ENCODE measurements at places on chromosomes 13 and 19. TPM values are rescaled to one million over a fixed set of nuclear protein-coding genes. Genes with fewer than 3 reads are reported as not detected.

DNA sequence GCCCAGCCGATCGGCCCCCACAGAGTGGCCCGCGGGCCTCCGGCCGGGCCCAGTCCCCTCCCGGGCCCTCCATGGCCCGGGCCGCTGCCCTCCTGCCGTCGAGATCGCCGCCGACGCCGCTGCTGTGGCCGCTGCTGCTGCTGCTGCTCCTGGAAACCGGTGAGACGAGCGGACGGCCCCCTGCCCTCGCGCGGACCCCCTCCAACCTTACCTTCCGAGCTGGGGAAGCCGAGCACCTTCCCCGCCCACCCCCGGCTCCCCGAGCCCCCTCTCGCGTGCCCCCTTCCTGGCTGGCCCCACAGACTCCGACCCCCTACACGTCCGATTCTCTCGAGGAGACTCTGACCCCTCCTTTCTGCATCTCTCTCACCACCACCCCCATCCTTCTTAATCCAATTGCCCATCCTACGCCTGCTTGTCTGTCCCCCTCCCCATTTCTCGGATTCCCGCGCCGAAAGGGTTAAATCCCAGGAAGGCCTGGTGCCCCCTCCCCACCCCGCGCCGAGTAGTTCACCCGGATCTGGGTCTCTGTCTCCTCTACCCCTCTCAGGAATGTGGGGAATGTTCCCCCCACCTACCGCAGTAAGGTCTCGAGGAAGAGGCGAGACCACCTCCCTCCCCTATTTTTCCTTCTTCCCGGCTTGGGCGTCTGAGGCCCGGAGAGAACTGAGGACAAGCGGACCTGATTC lies 502 bp downstream of the NECTIN2 start:
- DNase-seq: peak; percentile 44

Gene CYP2A7
- total RNA-seq: not detected

GRCh38 chr19:4009990-4010807 lies 2.7 kb downstream of the PIAS4 start:
- DNase-seq: no peak

Gene STXBP2
- 48.6 TPM for total RNA-seq

DNA sequence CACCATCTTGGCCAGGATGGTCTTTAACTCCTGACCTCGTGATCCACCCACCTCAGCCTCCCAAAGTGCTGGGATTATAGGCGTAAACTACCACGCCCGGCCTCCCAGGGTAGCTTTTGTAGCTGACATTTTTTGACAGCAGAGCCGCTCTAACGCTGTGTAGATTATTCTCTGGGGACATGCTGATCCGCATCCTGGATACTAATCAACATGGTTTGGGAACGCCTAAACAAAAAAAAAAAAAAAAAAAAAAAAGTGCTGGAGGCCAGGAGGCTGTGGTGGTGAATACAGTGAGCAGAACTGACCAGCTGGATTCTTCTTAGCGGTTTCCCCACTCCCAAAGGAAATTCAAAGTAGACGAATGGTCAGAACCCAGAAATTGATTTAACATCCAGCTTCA lies 5.1 kb downstream of the LONP1 start:
- DNase-seq: no peak

- DNase-seq: no peak
Observed at GRCh38 chr13:19152403-19152802, 29.2 kb downstream of the TUBA3C start.

Gene ZNF415
- 8.7 TPM for total RNA-seq

Gene LILRA1
- total RNA-seq: not detected

DNA sequence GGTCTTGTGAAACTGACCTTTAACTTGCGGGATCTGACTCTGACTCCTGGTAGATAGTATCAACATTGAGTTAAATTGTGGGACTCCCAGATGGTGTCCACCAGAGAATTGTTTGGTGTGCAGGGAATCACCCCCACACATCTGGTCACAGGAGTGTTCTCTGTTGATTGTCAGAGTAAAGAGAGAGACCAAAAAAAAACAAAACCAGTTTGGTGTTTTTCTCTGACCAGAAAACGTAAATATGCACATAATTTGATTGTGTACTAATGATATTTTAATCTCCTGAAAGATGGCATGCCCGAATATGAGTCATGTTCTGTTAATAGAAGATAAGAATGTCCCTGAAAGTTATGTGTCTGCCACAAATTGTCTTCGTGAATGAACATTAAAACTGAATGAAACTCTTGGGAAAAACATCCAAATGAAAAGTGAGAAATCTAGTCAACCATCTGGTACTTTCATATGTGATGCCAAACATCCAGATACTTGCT lies 118.5 kb upstream of the GPC6 start:
- DNase-seq: peak; percentile 12

Gene ZNF813
- 4.1 TPM for total RNA-seq

GRCh38 chr13:72145383-72145782 lies 278.4 kb upstream of the DACH1 start:
- DNase-seq: peak; percentile 72

DNA sequence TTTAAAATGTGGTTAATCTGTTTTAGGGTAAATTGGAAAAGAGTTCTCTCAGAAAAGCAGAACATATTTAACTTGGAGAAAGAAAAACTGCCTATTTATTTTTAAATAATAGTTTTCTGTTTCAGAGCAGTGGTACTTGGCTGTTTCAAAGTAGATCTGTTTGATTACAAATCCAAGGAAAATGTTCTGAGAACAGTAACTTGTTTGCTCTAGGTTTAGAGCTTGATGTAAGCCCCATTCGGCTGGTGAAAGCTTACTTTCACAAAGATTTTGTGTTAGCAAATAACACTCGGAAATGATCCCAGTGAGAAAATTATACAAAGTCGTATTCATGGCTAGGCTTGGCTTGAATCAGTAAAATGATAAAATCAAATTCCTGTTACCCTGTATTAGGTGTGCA lies 395.8 kb upstream of the GPC6 start:
- no peak for DNase-seq
